ENCODE measurements at places on chromosomes 1 and 21.

DNA sequence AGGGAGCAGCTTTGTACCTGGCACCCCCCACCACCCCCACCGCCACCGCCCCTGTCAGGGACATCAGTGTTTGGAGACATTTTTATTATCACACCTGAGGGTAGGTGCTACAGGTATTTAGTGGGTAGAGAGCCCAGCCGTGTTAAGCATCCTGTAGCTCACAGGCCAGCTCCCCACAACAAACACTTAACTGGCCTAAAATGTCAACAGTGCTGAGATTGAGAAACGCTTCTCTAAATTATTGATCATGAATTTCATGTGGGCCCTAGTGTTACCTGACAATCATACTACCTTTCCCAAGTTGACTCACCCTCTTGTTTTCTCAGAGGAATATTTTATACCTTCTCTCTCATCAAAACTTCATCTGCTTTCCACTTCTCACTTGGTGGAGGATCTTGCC lies 21.4 kb downstream of the ELF3 start:
- DNase-seq = no peak

- no peak for DNase-seq
Measured at GRCh38 chr1:27601321-27601770, 2.6 kb downstream of the AHDC1 start.

- no peak for DNase-seq
Measured at GRCh38 chr1:41122851-41123518, 101.5 kb upstream of the SLFNL1 start.

GRCh38 chr1:14294860-14295536 lies 303.5 kb upstream of the KAZN start:
- no peak for DNase-seq

DNA sequence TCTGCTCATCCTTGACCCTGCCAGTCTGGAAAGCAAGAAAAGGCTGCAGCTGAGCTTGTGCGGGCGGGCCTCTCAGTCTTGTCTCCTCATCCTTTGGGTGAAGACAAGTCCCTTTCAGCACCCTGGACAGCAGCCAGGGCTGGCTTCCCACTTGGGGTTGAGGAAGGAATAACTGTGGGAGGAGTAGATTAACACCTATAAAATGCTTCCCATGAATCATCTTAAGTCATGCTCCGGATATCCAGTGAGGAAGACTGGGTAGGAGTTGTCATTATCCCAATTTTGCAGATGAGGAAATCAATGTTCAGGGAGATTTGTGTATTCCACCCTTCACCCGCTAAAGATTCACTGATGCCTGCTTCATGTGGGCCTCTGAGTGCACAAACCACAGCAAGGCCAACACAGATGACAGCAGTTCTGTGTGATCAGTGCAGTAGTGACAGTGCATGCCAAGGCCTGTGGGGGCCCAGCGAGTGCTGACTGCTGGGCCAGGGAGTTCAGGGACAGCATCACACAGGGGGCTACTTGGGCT lies 20.1 kb upstream of the COL16A1 start:
- no peak for DNase-seq

DNA sequence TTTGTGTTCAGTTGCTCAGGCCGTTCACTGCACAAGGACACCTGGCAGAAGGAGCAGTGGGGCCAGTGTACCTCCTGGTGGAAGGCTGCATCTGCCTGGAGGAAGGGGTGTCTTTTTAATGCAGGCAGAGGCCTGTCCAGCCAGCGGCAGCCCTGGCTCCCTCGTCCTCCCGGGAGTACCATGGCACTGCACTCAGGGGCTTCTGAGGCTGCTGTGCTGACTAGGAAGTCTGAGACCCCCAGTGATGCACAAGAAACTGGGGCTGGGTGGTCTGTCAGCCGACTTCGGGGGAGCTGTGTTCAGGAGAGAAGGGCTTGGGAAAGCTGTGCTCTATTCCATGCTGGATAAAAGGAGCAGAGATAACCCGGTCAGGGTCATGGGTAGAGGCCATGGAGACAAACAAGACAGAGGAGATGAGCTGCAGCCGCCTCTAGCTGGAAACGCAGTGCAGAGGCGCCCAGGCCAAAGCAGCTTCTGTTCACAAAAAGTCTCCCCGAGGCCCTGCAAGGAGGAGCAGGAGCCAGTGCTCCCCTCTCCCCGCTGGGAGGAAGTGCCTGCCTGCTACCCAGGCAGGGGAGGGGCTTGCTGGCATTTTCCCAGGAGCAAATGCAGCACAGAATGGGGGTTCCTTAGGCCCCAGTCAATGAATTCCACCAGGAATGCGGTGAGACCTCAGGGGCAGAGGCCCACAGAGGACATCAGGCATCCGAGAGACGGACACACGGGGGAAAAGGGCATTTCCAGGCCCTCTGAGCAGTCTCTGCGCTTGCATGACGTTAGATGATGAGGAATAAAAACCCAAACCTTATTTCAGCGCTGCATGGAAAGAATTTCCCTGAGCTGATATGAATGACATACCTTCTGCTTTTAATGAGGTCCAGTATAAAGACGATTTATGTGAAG lies 17.2 kb upstream of the C2CD2 start:
- no peak for DNase-seq

DNA sequence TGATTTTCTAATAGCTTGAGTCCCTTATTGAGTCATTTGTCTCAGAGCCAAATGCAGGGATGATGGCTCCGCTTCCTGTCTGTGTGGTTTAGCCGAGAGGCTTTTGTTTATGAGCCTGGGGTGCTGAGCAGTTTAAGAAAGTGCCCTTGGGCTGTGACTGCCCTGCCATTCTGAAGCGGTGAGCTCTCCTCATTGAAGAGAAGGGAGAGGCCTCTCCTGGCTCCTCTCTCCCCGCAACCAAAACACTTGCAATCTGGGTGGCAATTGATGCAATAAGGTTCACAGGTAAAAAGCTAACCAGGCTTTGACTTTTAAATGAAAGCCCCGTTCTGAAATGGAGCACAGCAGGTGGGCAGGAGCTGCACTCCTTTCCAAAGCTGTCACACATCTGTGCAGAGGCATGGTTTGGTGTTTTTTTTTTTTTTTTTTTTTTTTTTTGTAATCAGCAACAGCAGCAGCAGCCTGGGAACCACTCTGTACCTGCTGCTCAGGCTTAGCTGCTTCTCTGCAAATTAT lies 403.7 kb downstream of the SIPA1L2 start:
- peak; percentile 41 for DNase-seq

- DNase-seq = no peak
Measured at GRCh38 chr1:153919876-153920852, 2.6 kb downstream of the GATAD2B start.

- DNase-seq = no peak
Measured at GRCh38 chr1:48261881-48262400, 39.4 kb downstream of the SLC5A9 start.

- DNase-seq = no peak
Measured at GRCh38 chr1:43414634-43415223, 25.0 kb downstream of the SZT2 start.

- no peak for DNase-seq
Measured at GRCh38 chr1:1616838-1617237, 1.5 kb downstream of the MIB2 start.

- DNase-seq = no peak
Measured at GRCh38 chr1:85582687-85583591, 2.4 kb downstream of the CCN1 start.

DNA sequence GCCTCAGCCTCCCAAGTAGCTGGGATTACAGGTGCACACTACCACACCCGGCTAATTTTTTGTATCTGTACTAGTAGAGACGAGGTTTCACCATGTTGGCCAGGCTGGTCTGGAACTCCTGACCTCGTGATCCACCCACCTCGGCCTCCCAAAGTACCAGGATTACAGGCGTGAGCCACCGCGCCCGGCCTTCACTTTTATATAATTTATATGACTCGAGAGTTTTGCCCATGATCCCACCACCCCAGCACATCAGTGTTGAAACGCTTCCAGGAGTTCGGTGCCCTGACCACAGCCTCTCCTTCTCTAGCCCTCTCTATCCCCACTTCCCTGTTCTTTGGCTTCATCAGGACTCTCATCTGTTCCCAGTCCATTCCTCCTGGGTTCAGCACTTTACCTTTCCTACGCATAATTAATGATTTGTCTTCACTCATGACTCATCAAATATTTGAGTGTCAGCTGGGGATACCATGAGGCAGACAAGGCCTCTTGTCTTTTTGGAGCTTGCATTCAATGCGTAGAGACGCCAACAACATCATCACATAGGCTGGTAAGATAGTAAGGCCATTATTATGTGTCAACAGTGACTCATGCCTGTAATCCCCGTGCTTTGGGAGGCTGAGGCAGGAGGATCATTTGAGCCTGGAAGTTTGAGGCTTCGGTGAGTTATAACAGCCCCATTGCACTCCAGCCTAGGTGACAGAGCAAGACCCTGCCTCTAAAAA lies 1.4 kb downstream of the PMF1 start:
- no peak for DNase-seq

DNA sequence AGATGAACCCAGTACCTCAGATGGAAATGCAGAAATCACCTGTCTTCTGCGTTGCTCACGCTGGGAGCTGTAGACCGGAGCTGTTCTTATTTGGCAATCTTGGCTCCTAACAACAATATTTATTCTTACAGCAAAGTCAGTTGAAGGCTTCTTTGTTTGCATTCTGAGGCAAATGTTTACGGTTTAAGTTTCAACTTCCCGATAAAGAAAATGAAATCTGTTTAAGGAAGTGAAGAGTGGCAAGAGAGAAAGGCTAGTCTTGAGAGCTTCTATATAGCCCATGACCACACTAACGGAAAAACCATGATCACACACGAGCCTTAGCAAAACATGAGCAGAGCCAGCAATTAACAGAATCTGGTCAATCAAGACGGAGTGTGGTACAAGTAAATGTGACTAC lies 122.6 kb upstream of the ZNHIT6 start:
- no peak for DNase-seq

DNA sequence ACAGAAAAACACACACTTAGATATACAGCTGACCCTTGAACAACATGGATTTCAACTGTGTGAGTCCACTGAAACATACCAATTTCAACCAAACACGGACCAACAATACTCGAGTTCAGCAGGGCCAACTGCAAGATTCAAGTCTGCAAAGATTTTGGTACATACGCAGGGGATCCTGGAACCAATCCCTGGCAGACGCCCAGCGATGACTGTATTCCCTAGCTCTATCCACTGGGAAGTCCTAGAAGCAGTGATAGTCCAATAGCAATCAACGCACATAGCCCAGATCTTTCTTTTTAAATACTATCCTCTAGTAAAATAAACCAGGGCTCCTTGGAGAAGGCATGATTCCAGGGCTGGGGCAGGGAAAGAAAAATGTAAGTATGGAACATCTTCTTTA lies 9.0 kb downstream of the DDX59 start:
- no peak for DNase-seq

DNA sequence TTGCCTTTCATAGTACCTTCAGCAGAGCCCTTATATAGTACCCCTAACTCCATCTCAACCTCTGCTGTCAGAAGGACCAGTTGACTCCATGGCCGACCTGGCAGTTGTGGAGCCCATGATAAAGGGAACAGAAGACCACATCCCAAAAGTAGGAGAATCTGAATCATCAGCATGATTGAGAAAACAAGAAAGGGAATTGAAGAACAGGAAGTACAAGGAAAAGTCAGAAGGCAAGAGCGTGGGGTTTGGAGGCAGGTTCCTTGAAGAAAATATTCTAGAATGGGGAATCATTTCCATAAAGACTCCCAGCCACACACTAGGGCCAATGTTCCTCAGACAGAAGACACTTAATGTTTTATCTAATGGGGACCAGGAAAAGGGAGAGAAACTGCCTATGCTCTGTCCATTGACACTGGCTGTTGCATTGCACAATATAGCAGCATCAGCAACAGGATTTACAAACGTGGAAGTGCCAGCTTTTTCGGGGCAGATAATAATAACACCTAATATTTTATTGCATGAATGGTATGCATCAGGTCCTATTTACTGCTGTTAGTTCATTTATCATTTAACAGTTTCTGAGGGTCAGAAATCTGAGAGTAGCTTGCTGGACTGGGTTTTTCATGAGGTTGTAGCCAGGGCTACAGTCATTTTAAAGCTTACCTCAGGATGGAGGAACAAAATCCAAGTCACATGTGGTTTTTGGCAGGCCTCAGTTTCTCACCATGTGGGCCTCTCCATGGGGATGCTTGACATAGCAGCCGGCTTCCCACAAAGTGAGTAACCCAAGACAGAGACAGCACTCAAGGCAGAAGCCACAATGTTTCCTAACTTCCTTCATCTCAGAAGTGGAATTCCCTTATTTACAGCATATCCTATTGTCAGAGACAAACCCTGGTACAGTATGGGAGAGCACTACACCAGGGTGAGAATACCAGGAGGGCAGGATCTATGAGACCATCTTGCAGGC lies 483.4 kb downstream of the PLPP3 start:
- no peak for DNase-seq

GRCh38 chr1:16116625-16117024 lies 39.2 kb downstream of the EPHA2 start:
- DNase-seq = no peak

DNA sequence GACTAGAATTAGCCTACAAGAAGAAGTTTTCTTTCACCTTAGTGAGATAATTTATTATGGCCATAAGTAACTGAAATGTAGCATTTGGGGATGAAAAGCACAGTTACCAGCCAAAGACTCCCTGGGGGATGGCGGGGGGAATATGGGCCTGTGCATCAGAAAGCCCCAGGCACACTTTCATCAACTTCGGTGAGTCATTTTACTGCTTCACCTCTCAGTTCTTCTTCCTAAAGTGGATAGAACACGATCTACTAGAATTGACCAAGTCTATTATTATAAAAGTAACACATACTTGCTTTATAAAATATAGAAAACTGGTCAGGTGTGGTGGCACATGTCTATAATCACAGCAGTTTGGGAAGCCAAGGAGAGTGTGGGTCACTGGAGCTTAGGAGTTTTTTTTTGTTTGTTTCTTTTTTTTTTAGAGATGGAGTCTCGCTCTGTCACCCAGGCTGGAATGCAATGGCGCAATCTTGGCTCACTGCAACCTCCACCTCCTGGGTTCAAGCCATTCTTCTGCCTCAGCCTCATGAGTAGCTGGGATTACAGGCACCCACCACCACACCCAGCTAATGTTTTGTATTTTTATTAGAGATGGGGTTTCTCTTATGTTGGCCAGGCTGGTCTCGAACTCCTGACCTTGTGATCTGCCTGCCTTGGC lies 141.8 kb downstream of the ZZZ3 start:
- no peak for DNase-seq

DNA sequence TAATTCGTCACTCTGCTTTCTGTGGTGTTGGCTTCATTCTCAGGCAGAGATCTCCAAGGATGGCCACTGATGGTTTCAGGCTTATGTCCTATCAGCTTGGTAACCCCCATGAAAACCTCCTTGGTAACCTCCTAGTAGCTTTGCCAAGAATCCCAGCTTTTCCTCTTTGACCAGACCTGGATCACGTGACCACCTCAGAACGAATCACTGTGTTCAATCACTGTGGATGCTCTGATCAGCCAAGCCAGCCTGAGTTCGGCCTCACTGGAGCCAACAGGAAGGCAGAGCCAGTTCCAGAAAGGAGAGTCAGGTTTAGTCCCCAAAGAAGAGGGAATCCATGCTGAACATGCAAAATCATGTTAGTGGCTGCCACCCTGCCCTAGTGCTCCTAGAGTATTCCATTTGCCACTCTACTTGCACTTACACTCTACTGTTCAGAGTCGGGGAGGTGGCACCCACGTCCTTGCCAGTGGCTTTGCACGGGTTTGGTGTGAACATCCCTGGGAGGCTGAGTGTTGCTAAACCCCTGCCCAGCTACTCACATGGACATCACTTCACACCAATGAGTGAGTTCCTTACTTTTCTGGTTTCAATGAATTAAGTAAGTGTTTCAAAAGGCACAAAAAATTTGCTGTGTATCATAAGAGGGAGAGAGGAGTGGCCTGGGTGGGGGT lies 33.5 kb upstream of the SSBP3 start:
- no peak for DNase-seq
